ENCODE measurements at places on chromosomes 1 and 21. TPM values are rescaled to one million over a fixed set of nuclear protein-coding genes. Genes with fewer than 3 reads are reported as not detected.

GRCh38 chr1:32848354-32849063 is 22.2 kb downstream of the FNDC5 start:
- no peak for DNase-seq

DNA sequence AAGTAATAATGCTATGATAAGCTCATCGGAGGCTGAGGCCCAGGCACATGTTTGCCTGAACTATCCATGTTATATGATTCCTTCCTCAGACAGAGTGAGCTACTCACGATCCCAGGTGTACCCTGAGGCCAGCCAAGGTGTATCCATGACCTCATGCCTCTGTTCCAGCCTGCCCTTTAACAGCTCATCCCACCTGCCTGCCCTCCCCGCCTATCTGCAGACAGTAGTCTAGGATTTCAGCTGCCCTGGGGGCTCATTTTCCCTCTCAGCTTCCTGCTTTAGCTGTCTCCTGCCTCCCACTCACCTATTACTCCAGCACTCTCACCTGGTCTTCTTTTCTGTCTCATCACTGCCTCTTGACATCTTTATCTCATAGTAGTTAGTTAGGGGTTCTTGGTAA is 1.9 kb upstream of the IL24 start:
- DNase-seq = no peak

DNA sequence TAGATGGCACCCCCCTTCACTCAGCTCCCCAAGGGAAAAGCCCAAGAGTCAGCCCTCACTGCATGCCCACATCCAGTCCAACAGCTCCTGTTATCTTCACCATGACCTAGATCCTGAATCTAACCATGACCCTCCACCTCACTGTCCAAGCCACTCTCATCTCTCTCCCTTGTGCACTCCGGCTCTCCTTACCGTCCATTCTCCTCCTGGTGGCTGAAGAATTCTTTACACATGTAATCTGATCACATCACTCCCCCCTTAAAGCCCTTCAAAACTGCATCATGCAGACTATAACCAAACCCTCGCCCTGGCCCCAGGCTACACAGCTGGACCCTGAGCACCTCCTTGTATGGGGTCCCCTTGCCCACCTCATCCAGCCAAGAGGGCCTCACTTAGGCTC is 14.0 kb upstream of the PAQR7 start:
- DNase-seq = no peak

- no peak for DNase-seq
Measured at GRCh38 chr1:27885114-27885528, 12.8 kb downstream of the THEMIS2 start.

DNA sequence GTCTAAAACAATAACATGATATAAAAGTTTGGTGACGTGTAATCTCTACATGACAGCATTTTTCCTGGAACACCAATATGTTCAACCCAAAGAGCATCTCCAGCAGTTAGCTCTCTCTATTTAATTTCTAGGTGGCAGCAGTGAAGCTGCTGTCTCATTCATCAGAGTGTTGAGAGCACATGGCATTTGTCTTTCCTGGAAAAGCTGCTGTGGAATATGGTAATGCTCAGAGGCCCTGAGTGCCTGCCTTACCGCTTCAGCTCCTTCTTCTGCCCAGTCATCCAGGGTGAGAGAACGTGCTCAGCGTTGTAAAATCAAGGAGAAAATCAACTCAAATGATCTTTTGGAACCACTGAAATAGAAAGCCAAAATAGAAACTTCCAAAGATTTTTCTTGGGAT is 640.7 kb downstream of the ADGRL2 start:
- DNase-seq = no peak

- DNase-seq = no peak
Measured at GRCh38 chr1:160811147-160811546, 15.2 kb downstream of the LY9 start.

GRCh38 chr1:170694172-170694926 is 30.4 kb downstream of the PRRX1 start:
- no peak for DNase-seq

DNA sequence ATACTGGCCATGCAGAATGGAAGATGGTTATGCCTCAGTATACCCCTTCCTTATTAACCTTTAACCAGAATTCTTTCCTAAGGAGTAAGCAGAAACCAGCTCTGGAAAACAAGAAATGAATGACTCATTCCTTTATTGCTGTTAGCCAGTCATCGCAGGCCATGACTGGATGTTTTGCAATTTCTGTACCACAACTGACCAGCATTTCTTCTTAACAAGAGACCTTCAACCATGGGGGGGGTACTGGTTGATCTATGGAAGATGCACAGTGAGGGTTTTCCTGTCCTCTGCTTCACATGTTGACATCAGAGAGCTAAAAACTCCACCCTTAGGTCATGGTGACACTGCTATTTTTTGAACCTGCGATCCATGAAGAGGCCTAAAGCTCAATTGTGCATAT is 28.0 kb upstream of the RNF2 start:
- DNase-seq = peak; percentile 67

DNA sequence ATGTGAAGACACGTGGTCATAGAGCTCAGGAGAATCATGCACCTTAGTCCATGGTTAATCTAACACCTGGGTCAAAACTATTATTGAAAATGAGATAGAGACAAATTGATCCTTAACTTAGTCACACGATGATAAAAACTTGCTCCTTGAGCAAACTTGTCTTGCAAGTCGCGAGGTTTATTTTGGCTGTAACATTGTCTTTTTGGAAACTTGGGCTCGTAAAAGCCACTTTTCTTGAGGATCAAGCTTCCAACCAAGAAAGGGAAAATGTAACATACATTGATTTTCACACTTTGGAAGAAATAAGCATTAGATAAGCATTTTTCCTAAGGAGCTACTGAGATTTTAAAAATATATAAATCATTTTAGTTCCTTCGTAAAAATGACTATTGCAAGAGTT is 19.9 kb upstream of the CENPF start:
- DNase-seq = no peak

GRCh38 chr1:204289280-204289679 is 70.4 kb downstream of the PLEKHA6 start:
- DNase-seq = no peak

BTBD8 gene
- 2.4 TPM for polyA plus RNA-seq

MSH4 gene
- 0.19 TPM for polyA plus RNA-seq

DNALI1 gene
- polyA plus RNA-seq = 38.8 TPM

VANGL2 gene
- polyA plus RNA-seq = 8.9 TPM

All from hepatocyte (in vitro differentiated cells).